ENCODE measurements at places on chromosomes 6 and 20. TPM values are rescaled to one million over a fixed set of nuclear protein-coding genes. Genes with fewer than 3 reads are reported as not detected.

The LAMA4 gene
- total RNA-seq, result 134 TPM

The NAPB gene
- total RNA-seq, result 10.8 TPM

The PDYN gene
- total RNA-seq, result not detected

The NRN1 gene
- 24.4 TPM for total RNA-seq

The ADGRG6 gene
- total RNA-seq, result 47.6 TPM

GRCh38 chr20:56631318-56631989, 2.3 kb downstream of the TFAP2C start:
- peaks cover 77% of the 10 kb centered on the region for H3K27me3 ChIP-seq
- H3K4me1 ChIP-seq, result peaks cover 28% of the 10 kb centered on the region
- H3K36me3 ChIP-seq, result no peaks in the 10 kb centered on the region
- DNase-seq, result no peak
- H3K27ac ChIP-seq, result no peak overlapping the region

- H3K27ac ChIP-seq, result no peak overlapping the region
- no peak overlapping the region for H3K4me3 ChIP-seq
- H3K36me3 ChIP-seq, result no peaks in the 10 kb centered on the region
Measured at GRCh38 chr20:24870881-24871280, 78.2 kb upstream of the CST7 start.

GRCh38 chr20:42067596-42067995, 449.4 kb upstream of the CHD6 start:
- no peak for DNase-seq
- H3K4me1 ChIP-seq, result no peaks in the 10 kb centered on the region
- H3K4me3 ChIP-seq, result no peak overlapping the region

GRCh38 chr6:80144753-80145315, 38.4 kb downstream of the BCKDHB start:
- H3K27me3 ChIP-seq, result no peaks in the 10 kb centered on the region
- H3K27ac ChIP-seq, result no peak overlapping the region
- DNase-seq, result no peak
- peaks cover 24% of the 10 kb centered on the region for H3K4me1 ChIP-seq
- H3K4me3 ChIP-seq, result no peak overlapping the region

GRCh38 chr6:80967609-80968008, 784.9 kb downstream of the TENT5A start:
- no peak overlapping the region for H3K27ac ChIP-seq
- DNase-seq, result no peak
- H3K4me1 ChIP-seq, result no peaks in the 10 kb centered on the region
- no peaks in the 10 kb centered on the region for H3K36me3 ChIP-seq
- no peak overlapping the region for H3K4me3 ChIP-seq

GRCh38 chr6:119326291-119327005, 23.1 kb downstream of the MAN1A1 start:
- peaks cover 4% of the 10 kb centered on the region for H3K4me1 ChIP-seq
- H3K36me3 ChIP-seq, result peaks cover 4% of the 10 kb centered on the region
- H3K27ac ChIP-seq, result no peak overlapping the region
- DNase-seq, result no peak
- no peaks in the 10 kb centered on the region for H3K27me3 ChIP-seq
- no peak overlapping the region for H3K4me3 ChIP-seq

DNA sequence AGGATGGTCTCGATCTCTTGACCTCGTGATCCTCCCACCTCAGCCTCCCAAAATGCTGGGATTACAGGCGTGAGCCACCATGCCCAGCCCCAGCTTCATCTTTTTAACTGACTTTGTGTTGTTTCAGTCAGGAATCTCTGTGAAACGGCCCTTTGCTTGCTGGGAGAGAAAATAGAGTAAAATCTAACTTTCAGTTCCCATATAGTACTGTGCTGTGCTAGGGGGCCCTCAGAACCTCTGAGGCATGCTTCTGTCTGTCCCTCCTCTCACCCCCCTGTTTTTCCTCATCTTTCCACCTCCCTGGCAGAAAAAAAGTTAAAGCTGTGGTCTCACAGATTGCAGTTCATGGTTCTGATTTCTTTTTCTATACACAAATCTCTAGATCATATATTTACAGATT, 48.4 kb downstream of the LRP11 start:
- no peaks in the 10 kb centered on the region for H3K4me1 ChIP-seq
- H3K4me3 ChIP-seq, result no peak overlapping the region
- no peaks in the 10 kb centered on the region for H3K27me3 ChIP-seq

- H3K4me3 ChIP-seq, result no peak overlapping the region
- no peaks in the 10 kb centered on the region for H3K36me3 ChIP-seq
- H3K27me3 ChIP-seq, result no peaks in the 10 kb centered on the region
- no peak for DNase-seq
- peaks cover 11% of the 10 kb centered on the region for H3K4me1 ChIP-seq
- H3K27ac ChIP-seq, result no peak overlapping the region
Measured at GRCh38 chr6:7787137-7787608, 61.3 kb downstream of the BMP6 start.

DNA sequence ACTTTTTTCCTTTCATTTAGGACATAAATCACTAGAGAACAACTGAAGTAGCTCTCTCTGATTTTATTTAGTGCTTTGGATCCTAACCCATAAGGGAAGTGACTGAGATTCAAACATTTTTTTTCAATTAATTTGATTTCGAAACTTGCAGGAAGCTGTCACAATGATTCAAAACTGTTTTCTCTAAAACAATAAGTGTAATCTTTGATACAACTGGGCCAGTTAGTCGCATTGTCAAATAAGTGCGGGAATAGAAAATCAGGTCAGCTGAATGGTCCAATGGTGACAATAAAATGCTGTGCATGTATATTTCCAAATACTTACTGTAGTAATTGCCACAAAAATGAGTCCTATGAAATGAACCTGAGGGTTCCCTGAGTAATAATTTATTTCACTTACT, 930.8 kb downstream of the TFAP2A start:
- no peak overlapping the region for H3K27ac ChIP-seq
- H3K27me3 ChIP-seq, result no peaks in the 10 kb centered on the region
- H3K4me3 ChIP-seq, result no peak overlapping the region
- no peaks in the 10 kb centered on the region for H3K36me3 ChIP-seq
- no peaks in the 10 kb centered on the region for H3K4me1 ChIP-seq
- DNase-seq, result no peak

GRCh38 chr6:113385020-113385431, 472.1 kb upstream of the MARCKS start:
- no peak for DNase-seq
- no peak overlapping the region for H3K4me3 ChIP-seq
- H3K36me3 ChIP-seq, result no peaks in the 10 kb centered on the region
